ENCODE measurements at places on chromosomes 12 and 14. TPM values are rescaled to one million over a fixed set of nuclear protein-coding genes. Genes with fewer than 3 reads are reported as not detected.
A peak's percentile ranks its signal among the peaks of the same experiment; 100 is the strongest.

DNA sequence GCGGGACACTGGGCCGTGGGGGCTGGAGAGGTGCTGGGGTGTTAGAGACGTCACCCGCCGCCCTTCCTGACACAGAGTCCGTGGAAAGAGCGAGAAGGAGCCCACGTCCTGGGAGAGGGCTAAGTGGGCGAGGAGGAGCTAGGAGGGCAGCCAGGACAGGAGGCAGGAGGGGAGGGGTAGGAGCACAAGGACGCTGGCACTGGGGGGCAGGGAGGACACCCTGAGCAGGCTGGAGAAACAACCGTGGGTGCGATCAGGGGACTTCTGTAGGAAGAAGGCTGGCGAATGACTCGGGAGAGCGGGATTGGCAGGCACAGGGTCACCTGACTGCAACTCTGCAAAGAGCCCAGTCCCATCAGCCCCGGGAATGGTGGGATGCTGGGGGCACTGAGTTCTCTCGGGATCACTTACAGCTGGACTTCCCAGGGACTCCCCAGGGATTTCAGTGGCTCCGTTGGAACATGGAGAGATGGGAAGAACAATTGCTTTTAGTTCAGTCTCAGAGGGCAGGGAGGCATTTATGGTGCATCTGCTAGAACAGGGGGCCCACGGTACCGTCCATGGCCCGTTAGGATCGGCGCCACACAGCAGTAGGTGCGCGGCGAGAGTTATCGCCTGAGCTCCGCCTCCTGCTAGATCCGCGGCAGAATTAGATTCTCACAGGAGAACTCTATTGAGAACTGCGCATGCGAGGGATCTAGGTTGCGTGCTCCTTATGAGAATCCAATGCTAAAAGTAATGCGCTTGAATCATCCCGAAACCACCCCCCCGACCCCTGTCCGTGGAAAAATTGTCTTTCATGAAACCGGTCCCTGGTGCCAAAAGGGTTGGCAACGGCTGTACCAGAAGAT, 24.3 kb downstream of the UBR7 start:
- peaks cover 17% of the 10 kb centered on the region for H3K36me3 ChIP-seq
- H3K4me3 ChIP-seq: no peak overlapping the region
- H3K27ac ChIP-seq: no peak overlapping the region
- DNase-seq: no peak
- H3K4me1 ChIP-seq: no peaks in the 10 kb centered on the region
- peaks cover 3% of the 10 kb centered on the region for H3K27me3 ChIP-seq

DNA sequence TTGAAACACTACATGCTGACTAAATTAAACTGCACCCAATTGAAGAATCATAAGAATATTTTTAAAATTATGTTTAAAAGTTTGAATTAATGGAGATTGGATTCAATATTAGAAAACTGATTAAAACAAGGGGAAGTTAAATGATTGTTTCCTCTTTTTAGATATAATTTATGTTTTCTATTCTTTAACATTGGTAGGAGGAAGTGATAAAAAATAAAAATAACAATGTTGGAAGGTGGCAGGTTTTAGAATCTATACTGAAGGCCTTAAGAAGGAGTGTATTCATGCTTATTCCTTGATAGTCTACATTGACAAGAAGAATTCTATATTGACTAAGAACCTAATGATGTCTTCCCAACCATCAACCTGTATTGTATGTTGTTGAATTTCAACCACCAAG, 168.1 kb downstream of the PDZRN4 start:
- H3K27me3 ChIP-seq: no peaks in the 10 kb centered on the region
- no peaks in the 10 kb centered on the region for H3K36me3 ChIP-seq

DNA sequence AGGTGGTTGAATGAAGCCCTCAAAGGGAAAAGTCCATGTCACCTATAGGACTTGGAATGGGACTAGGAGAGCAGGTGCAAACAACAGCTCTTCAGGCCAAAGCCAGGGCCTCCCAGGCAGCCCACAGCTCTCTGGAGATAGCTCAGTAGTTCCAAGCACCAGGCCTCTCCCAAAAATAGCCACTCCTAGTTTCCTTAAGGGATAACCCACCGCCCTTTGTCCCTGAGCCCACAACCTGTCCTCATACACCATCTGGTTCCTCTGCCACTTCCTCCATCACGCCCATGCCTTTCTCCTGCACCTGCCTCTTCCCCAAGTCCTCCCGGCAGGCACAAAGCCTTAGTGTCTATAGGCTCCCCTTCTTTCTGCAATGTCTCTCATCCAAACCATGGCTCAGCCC, 2.1 kb downstream of the RAB15 start:
- no peak for DNase-seq
- H3K27me3 ChIP-seq: no peaks in the 10 kb centered on the region
- H3K4me3 ChIP-seq: peak overlapping the region; percentile 75
- H3K4me1 ChIP-seq: peaks cover 30% of the 10 kb centered on the region
- peak overlapping the region; percentile 0 for H3K27ac ChIP-seq

DNA sequence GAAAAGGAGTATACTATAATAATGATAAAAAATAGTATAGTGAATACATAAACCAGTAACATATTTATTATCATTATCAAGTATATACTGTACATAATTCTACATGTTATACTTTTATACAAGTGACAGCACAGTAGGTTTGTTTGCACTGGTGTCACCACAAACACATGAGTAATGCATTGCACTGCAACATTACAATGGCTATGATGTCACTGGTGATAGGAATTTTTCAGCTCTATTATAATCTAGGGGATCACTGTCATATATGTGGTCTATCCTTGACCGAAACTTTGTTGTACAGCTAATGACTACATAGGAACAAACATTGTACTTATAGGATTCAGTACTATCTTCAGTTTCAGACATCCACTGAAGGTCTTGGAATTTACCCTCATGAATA, 165.8 kb upstream of the SYT1 start:
- no peak overlapping the region for H3K4me3 ChIP-seq
- no peaks in the 10 kb centered on the region for H3K36me3 ChIP-seq
- no peak overlapping the region for H3K27ac ChIP-seq
- no peak for DNase-seq

GRCh38 chr14:35296545-35296944, 4.4 kb downstream of the PSMA6 start:
- H3K36me3 ChIP-seq: peaks cover 4% of the 10 kb centered on the region
- peaks cover 34% of the 10 kb centered on the region for H3K4me1 ChIP-seq
- H3K27ac ChIP-seq: no peak overlapping the region
- DNase-seq: no peak
- no peaks in the 10 kb centered on the region for H3K27me3 ChIP-seq
- H3K4me3 ChIP-seq: no peak overlapping the region

GRCh38 chr14:30990770-30991169, 34.7 kb upstream of the AP4S1 start:
- H3K27ac ChIP-seq: no peak overlapping the region
- no peak overlapping the region for H3K4me3 ChIP-seq
- no peaks in the 10 kb centered on the region for H3K27me3 ChIP-seq
- peaks cover 25% of the 10 kb centered on the region for H3K4me1 ChIP-seq
- H3K36me3 ChIP-seq: peaks cover under 1% of the 10 kb centered on the region
- DNase-seq: no peak

- peaks cover 37% of the 10 kb centered on the region for H3K27me3 ChIP-seq
- H3K27ac ChIP-seq: no peak overlapping the region
- no peak overlapping the region for H3K4me3 ChIP-seq
- H3K36me3 ChIP-seq: no peaks in the 10 kb centered on the region
- peaks cover 5% of the 10 kb centered on the region for H3K4me1 ChIP-seq
These were observed 8.6 kb downstream of the TC2N start for GRCh38 chr14:91858536-91859275.

DNA sequence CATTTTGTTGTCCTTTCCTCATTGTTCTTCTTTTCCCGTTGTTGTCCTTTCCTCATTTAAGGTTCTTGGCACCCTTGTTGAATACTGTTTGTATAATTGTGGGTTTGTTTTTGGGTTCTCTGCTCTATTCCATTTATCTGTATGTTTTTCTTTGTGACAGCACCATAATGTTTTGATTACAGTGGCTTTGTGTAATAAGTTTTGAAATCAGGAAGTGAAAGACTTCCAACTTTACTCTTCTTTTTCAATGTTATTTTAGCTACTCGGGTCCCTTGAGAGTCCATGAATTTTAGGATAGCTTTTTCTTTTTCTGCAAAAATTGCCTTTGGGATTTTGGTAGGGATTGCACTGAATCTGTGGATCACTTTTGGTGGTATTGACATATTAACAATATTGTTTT, 28.1 kb downstream of the ETNK1 start:
- no peaks in the 10 kb centered on the region for H3K27me3 ChIP-seq
- H3K36me3 ChIP-seq: peaks cover 44% of the 10 kb centered on the region
- H3K4me1 ChIP-seq: peaks cover 10% of the 10 kb centered on the region
- H3K27ac ChIP-seq: no peak overlapping the region

The FLRT2 gene
- total RNA-seq: 143 TPM

The RNASE3 gene
- total RNA-seq: not detected

The ENO2 gene
- 30.7 TPM for total RNA-seq

The GYS2 gene
- total RNA-seq: not detected

All from mesothelial cell of epicardium (in vitro differentiated cells).